ENCODE measurements at places on chromosomes 3 and 15.
A peak's percentile ranks its signal among the peaks of the same experiment; 100 is the strongest.

- no peak for DNase-seq
Observed at GRCh38 chr15:93049914-93050578, 39.0 kb downstream of the RGMA start.

DNA sequence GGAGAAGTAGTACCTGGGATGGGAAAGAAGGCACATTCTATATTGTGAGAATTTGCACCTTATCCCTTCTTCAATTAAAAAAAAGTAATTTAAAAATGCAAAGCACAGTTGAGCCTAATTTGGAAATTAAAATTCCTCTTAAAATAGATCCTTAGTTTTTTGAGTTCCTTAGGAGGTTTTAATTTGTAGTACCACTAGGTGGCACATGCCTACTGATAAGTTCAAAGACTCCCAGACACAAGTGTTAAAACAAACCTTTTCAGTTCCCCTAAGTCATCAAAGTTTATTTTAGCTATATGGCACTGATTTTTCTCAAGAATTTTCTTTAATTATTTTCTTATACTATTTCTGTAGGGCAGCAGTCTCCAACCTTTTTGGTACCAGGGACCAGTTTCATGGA, 127.6 kb upstream of the AZI2 start:
- DNase-seq: no peak

DNA sequence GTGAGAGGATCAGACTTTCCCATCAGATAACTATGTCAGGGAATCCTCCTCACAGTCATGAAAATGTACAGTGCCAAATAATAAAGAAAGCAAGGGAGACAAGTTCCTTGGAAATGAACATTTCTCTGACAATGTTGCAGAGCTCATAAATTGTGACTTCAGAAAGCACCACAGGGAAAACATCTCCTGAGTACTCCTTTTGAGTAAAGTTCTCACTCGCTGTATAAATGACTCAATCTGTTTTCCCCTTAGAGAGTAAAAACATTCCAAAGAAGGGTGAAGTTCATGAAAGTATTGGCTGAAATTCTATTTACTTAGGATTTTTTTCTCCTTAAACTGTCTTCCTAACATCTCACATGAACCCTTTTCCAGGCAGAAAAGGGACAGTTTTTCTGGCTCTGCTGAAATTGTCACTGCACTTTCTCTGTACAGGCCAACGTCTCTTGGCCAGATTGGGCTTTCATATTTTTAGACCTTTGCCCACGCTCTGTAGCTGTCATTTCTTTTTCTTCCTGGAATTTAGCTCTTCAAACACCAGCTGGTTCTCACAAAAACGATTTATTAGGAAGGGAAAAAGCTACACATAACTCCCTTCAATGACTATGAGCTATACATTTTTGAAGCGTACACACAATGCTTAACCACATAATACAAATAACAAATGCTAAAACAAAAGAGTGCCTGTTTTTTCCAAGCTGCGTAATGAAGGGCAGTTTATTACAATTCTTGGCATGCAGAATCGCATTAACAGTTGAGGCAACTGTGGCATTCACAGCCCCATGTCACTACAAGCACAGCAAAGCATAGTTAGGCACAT, 216.1 kb downstream of the ATP8B4 start:
- DNase-seq: no peak

GRCh38 chr3:179464323-179465092, 13.2 kb upstream of the GNB4 start:
- DNase-seq: no peak

DNA sequence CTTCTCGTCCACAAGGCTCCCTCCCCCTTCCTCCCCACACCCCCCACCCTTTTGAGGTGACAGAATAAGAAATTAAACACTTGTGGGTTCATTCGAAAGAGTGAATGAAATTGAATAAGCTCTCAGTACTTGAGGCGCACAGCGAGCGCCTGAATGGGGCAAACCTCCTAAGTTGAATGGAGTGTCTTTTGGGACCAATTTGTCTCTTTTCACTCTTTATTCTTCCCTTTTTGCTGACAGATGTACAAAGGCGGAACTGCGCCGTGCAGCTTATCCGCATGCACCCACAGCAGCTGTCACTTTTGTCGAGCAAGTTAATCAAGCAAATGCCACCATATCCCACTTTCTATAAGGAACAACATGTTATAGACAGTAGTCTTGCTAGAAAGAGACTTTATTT, 47.9 kb upstream of the FEZF2 start:
- DNase-seq: peak; percentile 27

- DNase-seq: no peak
Observed at GRCh38 chr15:51580982-51581381, 41.6 kb downstream of the DMXL2 start.

DNA sequence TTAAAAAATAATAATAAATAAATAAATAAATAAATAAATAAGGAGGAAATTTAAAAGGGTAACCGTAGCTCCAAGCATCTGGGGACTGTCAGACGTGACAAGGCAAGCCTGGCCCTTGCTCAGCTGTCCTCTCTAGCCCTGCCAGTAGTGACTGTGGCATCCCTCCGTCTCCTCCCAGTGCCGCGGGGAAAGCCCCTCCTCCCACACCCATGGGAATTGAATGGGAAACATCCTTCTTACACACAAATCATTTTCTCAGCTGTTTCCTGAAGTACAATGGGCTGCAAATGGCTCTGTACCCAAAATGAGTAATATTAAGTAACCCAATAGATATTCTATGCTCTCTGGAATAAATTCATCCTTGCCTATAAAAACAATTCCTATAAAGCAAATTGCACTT, 101.6 kb upstream of the RAD18 start:
- DNase-seq: no peak

DNA sequence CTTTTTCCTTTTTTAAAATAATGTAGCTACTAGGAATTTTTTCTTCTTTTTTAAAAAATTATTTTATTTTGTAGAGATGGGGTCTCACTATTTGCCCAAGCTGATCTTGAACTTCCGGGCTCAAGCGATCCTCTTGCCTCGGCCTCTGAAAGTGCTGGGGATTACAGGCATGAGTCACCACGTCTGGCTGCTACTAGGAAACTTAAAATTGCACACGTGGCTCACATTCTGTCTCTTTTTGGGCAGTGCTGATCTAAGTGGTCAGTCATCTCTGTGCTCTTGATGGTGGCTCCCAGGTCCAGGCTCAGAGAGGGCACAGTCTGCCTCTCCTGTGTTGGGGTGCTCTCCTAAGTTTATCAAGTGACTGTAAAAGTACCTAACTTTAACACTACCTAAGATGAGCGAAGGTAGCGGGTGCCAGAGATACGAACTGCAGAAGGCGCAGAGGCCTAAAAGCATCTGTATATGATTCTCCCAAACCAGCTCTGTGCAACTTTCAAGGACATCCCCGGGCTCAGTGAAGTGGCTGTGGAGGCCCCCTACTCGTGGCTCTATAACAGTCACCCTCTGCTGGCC, 52.9 kb upstream of the SEC13 start:
- DNase-seq: no peak

GRCh38 chr15:90248789-90249202, 560 bp upstream of the TTLL13 start:
- no peak for DNase-seq

GRCh38 chr3:158451405-158452055, 119.5 kb upstream of the MLF1 start:
- no peak for DNase-seq

- DNase-seq: no peak
Observed at GRCh38 chr3:65945480-65945879, 93.2 kb downstream of the MAGI1 start.

GRCh38 chr3:113035387-113035982, 44.7 kb downstream of the GTPBP8 start:
- peak; percentile 54 for DNase-seq

- DNase-seq: no peak
Observed at GRCh38 chr15:52340093-52340492, 44.5 kb upstream of the MYO5C start.

GRCh38 chr15:69798481-69799250, 299.1 kb downstream of the TLE3 start:
- no peak for DNase-seq

- no peak for DNase-seq
Observed at GRCh38 chr3:42723219-42723618, 20.6 kb upstream of the HHATL start.

DNA sequence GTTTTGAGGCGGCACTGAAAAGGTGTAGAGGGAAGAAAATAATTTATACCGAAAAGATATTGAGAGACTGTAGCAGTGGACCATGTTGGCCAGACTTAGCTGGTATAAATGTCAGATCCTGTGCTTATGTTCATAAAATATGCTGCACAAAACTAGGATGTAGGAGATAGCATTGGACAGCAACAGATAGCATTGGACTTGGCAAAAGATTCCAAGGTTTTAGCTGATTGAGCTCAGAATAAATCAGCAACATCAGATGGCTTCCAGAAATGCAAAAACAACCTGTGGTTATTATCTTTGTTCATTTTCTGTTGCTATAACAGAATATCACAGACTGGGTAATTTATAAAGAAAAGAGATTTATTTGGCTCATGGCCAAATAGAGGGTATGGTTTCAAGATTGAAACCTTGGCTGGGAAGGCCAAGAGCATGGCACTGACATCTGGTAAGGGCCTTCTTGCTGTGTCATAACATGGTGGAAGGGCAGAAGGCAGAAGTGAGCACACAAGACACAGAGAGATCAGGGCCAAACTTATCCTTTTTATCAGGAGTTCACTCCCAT, 34.7 kb downstream of the SLC28A1 start:
- DNase-seq: no peak

DNA sequence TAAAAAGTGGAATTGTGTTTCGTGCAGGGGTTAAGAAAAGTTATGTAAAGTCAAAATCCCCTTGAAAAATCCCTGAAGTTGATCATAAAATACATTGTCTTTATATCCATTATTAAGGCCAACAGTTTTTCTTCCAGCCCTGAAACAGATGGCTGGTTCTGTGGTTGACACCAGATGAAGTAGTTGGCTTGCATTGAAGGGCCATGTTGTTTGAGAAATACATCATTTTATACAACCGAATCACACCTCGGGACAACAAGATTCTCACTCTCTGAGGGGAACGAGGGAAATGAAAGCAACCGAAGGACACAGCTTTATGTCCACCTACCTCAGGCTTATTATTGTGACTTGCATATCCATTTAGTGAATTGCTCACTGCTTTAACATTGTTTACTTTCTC, 126.0 kb upstream of the MITF start:
- DNase-seq: no peak

GRCh38 chr3:6679510-6679909, 181.4 kb upstream of the GRM7 start:
- DNase-seq: no peak

DNA sequence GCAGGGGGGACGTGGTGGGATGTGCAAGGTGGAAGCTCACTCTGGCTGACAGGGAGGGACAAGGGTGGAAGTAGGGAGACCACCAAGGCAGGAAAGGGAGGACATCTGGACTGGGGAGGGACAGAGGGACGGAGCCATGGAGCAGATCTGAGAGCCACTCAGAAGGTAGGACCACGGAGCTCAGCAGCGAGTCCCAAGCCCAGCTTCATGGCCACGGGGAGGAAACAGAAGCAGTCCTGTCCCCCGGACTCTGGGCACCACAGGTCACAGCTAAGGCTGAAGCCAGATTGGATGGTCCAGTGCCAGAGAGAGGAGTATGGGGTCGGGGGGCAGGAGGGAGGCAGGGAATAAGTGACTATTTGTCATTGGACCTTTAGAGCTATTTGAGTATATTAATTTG, 220.1 kb downstream of the TBC1D2B start:
- no peak for DNase-seq

GRCh38 chr3:22685597-22685996, 517.5 kb upstream of the UBE2E2 start:
- DNase-seq: no peak

DNA sequence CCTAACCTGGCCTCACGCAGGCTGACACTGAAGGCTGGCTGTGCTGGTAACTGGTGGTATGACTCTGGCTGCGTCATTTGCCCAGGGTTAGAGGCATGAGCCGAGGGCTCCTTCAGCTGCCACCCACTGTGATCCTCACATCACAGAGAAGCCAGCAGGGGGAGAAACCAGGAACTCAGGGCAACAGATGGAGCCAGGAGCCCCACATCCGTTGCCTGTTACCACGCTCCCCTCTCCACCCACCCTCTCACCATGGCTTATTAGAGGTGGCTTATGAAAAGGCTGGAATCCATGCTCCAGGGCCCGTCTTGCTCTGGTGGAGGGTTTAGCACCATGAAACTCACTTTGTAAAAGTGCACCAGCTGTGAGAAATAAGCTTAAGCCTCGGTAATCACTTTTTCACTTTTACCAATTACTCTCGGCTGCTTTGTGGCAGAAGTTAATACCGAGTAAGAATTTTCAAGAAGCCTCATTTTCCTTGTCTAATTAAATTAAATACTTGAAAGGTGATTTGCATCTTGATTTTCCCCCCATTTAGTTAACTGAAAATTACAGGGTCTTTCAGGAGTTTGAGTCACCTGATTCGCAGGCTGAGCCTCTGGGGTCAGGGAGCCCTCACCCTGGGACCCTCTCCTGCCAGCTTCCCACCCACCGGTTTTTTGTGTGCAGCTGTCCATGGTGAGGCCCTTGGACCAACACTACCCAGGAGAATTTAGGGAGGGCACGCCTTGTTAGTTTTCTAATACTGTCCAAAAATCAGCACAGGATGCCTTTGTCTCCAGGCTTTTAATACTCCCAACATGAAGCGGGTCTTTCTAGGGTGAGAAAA, 60.9 kb downstream of the ASB7 start:
- peak; percentile 26 for DNase-seq

GRCh38 chr15:35728219-35728940, 182.4 kb upstream of the DPH6 start:
- no peak for DNase-seq

DNA sequence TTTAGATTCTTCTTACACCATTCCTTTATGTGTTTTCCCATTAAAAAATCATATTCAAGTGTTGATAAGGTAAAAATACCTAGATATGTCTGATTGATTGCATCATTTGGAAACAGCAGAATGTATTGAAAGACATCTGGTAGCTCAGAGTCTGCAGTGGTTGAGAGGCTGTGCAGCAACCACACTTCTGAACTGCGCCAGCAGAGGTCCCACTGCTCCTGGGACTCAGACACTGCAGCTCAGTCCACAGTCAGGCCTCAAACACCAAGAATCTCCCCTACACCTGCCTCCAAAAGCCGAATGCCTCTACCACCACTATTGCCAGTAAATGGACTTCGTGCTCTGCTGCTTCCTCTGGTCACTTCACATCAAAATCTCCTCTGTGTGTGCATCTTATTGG, 176.9 kb upstream of the LMCD1 start:
- DNase-seq: peak; percentile 5

- DNase-seq: no peak
Observed at GRCh38 chr3:174335910-174336309, 523.2 kb upstream of the NAALADL2 start.

- no peak for DNase-seq
Observed at GRCh38 chr3:125960066-125960424, 8.9 kb upstream of the ROPN1B start.

DNA sequence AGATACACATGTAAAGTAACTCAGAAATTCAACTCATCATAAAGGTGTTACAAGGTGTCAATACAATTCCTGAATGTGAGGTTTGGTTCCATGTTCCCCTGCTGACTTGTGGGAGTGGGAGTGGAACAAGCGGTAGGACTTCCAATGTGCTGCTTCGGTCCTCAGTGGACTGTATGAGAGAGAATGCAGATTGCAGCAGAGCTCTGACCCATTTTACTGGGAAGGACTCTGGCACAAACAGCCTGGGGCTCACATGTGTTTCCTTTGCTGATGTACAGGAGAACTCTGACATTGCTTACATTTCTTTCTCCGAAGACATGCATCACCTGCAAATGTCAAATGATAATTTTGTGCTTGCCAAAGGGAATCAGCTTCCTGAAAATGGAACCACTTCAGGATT, 111.5 kb downstream of the UNC13C start:
- DNase-seq: no peak
